ENCODE measurements at places on chromosomes 6 and 20.

DNA sequence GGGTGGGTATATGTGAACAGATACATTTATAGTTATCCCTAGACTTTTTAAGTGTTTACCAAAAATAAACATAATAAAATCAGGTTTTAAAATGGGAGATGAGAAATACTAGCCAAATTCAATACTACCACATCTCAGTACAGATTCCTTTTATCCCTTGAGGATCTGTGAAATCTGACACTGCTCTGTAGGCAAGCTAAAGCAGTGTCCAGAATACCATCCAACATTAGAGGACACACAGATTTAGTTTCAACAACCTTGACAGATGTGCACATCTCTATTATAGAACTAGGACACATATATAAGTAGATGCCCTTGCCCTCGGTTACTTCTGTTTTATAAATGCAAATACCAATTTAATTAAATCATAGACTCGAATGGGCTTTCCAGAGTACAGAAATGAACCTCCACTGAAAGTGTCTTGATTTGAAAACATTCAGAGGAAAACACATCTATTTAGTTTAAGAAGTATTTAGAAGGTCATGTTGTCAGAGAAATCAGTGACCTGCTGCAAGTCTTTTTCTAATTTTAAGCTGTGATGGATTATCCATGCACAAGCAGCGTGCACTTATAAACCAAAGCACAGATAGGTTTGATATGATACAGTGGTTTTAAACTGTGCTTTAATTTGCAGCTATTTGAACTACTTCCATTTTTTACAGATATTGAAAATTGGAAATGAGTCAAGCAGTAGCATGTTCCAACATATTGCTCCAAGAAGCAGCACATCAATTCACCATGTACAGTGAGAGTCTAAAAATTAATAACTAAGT, 156.3 kb upstream of the EPHA7 start:
- DNase-seq: no peak

DNA sequence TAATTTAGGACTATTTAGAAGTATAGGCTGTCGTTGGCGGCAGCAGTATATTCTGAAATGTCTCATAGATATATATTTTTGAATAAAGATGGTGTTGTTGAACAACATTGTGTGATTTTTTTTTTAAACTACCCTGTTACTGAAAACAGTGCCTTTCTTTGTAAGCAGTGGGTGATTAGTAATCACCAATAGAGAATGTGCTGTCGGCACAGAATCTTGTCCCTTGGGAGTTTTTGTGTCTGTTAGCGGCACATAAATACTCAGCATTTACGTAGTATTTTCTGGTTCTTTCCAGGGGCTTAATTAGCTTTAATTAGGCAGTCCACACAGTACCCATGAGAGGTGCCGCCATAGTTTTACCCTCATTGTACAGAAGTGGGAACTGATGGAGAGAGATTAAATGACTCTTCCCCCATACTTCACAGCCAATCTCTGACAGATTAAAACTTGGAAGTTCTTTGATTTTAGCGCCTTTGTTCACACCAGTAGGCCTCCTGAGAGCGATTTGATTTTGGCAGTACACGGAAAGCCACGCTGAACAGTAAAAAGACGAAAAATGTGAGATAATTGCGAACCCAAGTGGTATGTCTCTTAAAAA, 58.8 kb downstream of the RPRD1B start:
- DNase-seq: no peak

DNA sequence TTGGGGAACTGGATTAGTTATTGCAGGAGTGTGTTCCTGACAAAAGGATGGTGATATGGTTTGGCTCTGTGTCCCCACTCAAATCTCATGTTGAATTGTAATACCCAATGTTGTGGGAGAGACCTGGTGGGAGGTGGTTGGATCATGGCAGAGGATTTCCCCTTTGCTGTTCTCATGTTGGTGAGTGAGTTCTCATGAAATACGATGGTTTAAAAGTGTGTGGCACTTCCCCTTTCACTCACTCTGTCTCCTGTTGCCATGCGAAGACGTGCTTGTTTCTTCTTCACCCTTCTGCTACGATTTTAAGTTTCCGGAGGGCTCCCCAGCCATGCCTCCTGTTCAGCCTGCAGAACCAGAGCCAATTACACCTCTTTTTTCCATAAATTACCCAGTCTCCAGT, 16.2 kb upstream of the TREM1 start:
- no peak for DNase-seq

GRCh38 chr6:136225496-136225895, 24.6 kb downstream of the MTFR2 start:
- DNase-seq: no peak

GRCh38 chr6:114085211-114085610, 114.3 kb upstream of the HDAC2 start:
- no peak for DNase-seq

- DNase-seq: no peak
Measured at GRCh38 chr6:64128301-64129024, 492.9 kb downstream of the PHF3 start.

DNA sequence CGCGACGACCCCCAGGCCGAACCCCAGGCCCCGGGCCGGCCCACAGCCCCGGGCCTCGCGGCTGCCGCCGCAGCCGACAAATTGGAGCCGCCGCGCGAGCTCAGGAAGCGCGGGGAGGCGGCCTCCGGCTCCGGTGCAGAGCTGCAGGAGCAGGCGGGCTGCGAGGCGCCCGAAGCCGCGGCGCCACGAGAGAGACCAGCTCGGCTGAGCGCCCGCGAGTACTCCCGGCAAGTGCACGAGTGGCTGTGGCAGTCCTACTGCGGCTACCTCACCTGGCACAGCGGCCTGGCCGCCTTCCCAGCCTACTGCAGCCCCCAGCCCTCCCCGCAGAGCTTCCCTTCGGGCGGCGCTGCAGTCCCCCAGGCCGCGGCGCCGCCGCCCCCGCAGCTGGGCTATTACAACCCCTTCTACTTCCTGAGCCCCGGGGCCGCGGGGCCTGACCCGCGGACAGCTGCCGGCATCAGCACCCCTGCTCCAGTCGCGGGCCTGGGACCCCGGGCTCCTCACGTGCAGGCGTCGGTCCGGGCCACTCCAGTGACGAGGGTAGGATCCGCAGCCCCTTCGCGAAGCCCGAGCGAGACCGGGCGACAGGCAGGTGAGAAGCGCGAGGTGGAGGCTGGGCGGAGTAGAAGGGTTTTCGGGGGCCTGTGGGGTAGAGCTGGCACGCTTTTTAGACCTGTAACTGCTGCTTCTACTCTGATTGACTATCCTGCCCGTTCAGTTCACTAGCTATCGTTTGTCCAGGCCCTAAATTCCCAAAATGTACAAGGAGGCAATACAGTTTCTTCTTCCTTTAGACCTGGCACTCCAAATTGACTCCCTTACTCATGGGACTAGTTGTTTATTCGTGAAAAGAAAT, 654 bp downstream of the FAM8A1 start:
- peak; percentile 18 for DNase-seq

GRCh38 chr20:46631874-46632446, 19.3 kb downstream of the SLC13A3 start:
- no peak for DNase-seq

GRCh38 chr20:4090756-4091489, 75.6 kb upstream of the RNF24 start:
- DNase-seq: no peak

GRCh38 chr6:164124986-164125385, 710.5 kb downstream of the QKI start:
- DNase-seq: no peak

GRCh38 chr20:4244700-4245485, 229.5 kb upstream of the RNF24 start:
- DNase-seq: no peak

DNA sequence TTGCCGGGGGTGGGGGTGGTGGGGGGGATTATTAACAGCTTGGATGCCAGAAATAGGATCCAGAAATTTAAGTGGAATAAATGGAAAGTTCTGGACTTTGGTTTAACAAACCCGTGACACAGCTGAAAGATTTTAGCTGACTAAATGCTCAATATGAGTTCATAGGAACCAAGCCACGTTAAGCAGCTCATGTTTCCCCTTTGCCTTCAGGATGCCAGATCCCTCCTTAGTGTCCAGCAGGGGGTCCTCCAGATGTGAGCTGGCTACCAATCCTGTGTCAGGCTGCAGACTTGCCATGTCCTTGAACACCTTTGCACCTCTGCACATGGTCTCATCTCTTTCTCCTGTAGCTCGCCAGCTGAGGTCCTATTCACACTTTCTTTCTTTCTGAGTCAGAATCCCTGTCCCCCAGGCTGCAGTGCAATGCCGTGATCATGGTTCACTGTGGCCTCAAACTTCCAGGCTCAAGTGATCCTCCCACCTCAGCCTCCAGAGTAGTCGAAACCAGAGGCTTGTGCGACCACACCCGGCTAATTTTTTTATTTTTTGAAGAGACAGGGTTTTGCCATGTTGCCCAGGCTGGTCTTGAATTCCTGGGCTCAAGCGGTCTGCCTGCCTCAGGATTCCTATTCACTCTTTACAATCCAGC, 133.3 kb upstream of the ARMC2 start:
- no peak for DNase-seq

DNA sequence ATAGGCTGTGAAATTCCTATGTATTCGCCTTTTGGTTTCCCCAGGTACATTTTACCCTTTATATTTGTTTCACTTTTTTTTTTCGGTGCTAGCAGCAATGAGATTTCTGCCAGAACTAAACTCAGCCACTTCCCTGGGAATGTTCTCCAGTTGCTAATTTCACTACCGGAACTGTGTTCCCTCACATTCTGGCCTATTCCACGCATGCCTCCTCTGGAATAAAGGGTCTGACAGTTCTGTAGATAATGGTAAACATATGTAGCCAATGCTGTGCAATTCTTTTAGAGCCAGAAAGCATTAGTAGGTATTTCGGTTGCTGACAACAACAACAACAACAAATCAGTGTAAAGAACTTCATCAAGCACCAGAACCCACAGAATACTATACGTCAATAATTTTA, 96.1 kb upstream of the TBX18 start:
- DNase-seq: no peak

- no peak for DNase-seq
Measured at GRCh38 chr6:3534599-3534998, 77.7 kb upstream of the SLC22A23 start.

DNA sequence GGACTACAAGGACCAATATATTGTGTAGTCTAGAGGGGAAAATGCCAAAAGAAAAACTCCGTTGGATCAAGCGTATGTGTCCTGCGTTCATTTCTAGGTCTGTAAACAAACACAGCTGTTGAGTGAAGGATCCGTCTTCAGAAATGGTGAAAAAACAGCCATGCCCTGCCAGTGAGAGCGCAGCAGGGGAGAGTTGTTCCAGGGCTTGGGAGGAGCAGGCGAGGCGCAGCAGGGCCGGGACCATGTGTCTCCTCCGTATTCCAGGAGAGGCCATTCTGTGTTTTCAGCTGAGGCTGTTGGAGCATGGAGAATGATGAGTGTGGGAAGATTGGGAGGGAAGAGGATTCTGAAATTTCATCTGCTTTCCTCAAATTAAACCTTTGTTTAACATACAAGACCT, 38.0 kb downstream of the BMP6 start:
- no peak for DNase-seq

GRCh38 chr6:27811451-27811772, 100.8 kb downstream of the OR2B2 start:
- DNase-seq: no peak

GRCh38 chr6:11136809-11137208, 25.3 kb upstream of the ERVFRD-1 start:
- DNase-seq: no peak

DNA sequence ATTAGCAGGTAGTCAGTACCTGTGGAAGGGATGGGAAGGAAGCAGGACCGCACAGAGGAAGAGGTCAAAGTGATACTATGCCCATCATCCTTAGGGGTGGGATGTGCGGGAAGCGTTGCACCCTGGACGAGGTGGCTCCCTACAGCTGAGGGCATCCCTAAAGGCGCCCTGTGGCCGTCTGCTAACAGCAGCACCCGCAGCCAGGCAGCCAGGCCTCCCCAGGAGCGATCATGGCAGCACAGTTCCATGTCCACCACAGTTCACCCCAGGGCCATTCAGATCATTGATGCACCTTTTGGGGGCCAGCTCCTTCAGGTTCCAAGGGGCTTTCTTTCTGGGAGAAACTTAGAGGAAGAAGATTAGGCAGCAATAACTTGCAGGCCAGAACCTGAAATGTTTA, 59.5 kb downstream of the RPP40 start:
- DNase-seq: no peak

GRCh38 chr6:52019092-52019491, 68.3 kb downstream of the PKHD1 start:
- no peak for DNase-seq

DNA sequence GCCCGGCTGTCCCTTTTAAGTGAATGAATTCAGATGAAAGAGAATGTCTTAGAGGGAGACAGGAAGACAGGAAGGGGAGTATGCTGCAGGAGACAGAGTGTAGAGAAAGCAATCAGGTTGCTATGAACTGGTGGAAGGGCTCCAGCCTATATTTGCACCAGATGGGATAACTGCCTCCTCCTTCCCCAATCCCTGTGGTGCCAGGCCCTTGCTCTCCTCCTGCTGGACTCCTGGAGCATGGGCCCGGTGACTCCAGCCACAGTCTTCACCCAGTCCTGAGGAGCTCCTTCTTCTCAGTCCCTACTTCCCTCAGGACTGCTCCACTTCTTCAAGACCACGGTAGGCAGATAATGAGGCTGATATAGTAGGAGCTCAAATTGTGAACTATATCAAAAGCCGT, 91.8 kb downstream of the TMEM200A start:
- no peak for DNase-seq

GRCh38 chr20:53752583-53752970, 158.9 kb upstream of the ZNF217 start:
- DNase-seq: no peak

GRCh38 chr20:16388731-16389130, 184.5 kb downstream of the KIF16B start:
- no peak for DNase-seq

- no peak for DNase-seq
Measured at GRCh38 chr20:31841928-31842327, 3.5 kb downstream of the FOXS1 start.

DNA sequence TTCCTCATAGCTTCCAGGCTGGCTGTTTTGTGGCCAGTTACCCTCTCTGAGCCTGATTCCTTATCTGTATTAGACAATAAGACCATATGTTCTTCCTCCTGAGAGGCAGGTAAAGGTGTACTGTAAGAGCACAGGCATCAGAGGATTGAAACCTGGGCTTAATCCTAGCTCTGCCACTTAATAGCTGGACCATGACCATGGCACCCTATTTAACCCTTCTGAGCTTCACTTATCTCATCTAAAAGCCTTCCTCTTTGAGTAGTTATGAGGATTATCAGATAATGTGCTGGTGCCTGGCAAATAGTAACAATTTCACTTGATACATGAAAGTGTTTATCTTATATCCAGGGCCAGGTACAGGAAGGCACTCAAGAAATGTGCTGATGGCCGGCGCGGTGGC, 34.9 kb downstream of the BCL2L1 start:
- no peak for DNase-seq

DNA sequence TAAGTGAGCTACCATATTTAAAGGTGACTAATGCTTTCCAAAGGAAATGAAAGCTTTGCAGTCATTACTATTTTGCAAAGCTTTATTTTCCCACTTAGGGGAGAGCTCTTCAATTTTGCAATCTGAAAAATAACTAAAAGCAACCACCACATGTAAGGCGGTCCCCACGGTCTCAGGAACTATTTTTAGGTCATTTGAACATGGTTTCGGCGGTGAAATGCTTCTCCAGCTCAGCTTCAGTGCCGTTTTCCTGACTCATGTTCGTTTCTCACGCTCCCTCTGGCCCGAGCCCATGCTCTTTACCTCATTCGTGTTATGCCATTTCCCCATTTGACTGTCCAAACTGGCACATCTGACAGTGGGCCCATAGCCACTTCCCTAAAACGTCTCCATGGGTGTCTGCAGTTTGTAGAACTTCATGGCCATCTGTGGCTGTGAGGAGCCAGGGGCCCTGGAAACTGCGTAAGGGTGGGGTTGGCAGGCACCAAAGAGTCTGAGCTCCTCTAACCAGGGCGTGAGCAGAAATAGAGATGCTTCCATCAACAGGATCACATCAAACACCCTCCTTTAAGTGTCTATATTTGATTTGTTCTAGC, 46.5 kb downstream of the ADTRP start:
- DNase-seq: peak; percentile 83

Data from CD4-positive, alpha-beta T cell treated with Interleukin-15 for 1 hour (primary cell).